A549 treated with AZD2906 at 1 μM for 4 hours (cell line): ENCODE measurements at places on chromosomes 2 and 18. TPM values are rescaled to one million over a fixed set of nuclear protein-coding genes. Genes with fewer than 3 reads are reported as not detected.

The KIF1A gene
- 0.51 to 0.84 TPM (median 0.65 TPM) in 5 replicates for total RNA-seq

The RALBP1 gene
- 24.9 to 29.3 TPM (median 28.6 TPM) in 5 replicates for total RNA-seq

The SLC5A7 gene
- not detected in 5 replicates for total RNA-seq

The ADRA2B gene
- 0.14 to 0.18 TPM (median 0.14 TPM) in 5 replicates for total RNA-seq

The AQP12A gene
- total RNA-seq = not detected in 5 replicates

The SLC9A4 gene
- not detected in 5 replicates for total RNA-seq

The ALPP gene
- 16.1 to 18.1 TPM (median 16.2 TPM) in 5 replicates for total RNA-seq

The CYP27A1 gene
- total RNA-seq = 0.09 to 0.18 TPM (median 0.11 TPM) in 5 replicates

The PSD4 gene
- total RNA-seq = 12.3 to 15.0 TPM (median 13.6 TPM) in 5 replicates

The POMC gene
- total RNA-seq = 0.06 TPM in 1 of 5 replicates, not detected in the others

The MGAT5 gene
- 13.7 to 17.4 TPM (median 14.7 TPM) in 5 replicates for total RNA-seq

The ELAC1 gene
- 4.3 to 5.8 TPM (median 5.4 TPM) in 5 replicates for total RNA-seq

The ANKRD30B gene
- total RNA-seq = not detected in 5 replicates

The NYAP2 gene
- 0.02 TPM in 2 of 5 replicates, not detected in the others for total RNA-seq

The SESTD1 gene
- total RNA-seq = 20.5 to 31.9 TPM (median 28.1 TPM) in 5 replicates

The SLC30A3 gene
- total RNA-seq = 2.6 to 3.4 TPM (median 3.2 TPM) in 5 replicates

The ASNSD1 gene
- 28.5 to 41.3 TPM (median 33.0 TPM) in 5 replicates for total RNA-seq

The GPR45 gene
- 0.06 TPM in 1 of 5 replicates, not detected in the others for total RNA-seq

The RAD51AP2 gene
- total RNA-seq = not detected in 5 replicates

The APOB gene
- under 0.01 to 0.14 TPM (median 0.04 TPM) in 4 of 5 replicates, not detected in the other for total RNA-seq

The IL36A gene
- not detected in 5 replicates for total RNA-seq
